ENCODE measurements at places on chromosomes 3 and 15.
A peak's percentile ranks its signal among the peaks of the same experiment; 100 is the strongest.

DNA sequence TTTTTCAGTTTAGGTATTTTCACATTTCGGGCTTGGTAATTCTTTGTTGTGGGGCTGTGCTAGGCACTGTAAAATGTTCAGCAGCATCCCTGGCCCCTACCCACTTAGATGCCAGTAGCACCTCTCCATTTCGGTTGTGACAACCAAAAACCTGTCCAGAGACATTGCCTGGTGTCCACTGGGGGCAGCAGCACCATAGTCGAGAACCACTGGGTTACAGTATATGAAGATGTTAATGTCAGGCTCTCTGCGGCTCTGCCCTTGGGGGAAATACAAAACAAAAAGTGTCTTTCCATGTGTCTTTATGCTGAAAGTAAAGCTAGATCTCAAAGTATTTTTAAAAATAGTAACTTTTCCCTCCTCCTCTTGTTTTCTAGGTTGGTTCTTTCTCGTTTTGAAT, 177.2 kb downstream of the ITPR1 start:
- DNase-seq: no peak

DNA sequence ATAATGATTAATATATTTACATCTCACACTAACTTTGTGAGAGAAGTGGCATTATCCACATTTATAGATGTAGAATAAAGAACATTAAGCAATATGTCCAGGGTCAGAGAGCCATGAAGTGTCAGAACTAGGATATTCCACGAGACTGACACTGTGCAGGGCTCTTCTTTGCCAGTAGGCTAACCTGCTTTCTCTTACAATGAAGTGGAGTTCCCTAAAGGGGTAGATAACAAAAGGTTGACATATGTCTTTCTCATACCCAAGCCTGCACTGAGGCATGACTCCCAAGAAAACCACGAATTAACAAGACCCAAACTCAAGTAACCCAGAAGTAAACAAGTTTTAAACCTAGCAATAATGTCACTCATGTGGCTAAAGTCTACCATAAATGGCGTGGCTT, 191.5 kb upstream of the SLC2A2 start:
- no peak for DNase-seq

- DNase-seq: no peak
Measured at GRCh38 chr3:178754852-178755510, 218.7 kb downstream of the KCNMB2 start.

DNA sequence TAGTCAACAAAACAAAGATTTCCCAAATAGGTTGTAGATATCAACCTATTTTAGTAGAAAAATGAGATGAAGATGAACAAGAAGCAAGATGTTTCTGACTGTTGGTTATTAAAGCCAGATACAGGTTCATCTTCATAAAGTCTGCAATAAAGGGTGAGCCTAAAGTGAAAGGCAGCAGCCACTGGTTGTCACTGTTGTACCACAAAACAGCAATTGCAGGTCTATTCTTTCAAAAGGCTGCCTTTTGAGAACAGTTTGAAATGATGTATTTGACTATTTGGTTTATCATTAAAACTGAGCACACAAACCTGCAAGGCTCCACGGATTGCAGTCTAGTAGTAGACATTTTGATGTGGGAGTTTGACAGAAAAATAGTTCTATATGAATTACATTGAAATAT, 543.4 kb downstream of the GBE1 start:
- DNase-seq: no peak

- no peak for DNase-seq
Measured at GRCh38 chr3:149215515-149215914, 6.1 kb downstream of the CP start.

GRCh38 chr3:1955750-1956149, 142.9 kb upstream of the CNTN4 start:
- DNase-seq: no peak

DNA sequence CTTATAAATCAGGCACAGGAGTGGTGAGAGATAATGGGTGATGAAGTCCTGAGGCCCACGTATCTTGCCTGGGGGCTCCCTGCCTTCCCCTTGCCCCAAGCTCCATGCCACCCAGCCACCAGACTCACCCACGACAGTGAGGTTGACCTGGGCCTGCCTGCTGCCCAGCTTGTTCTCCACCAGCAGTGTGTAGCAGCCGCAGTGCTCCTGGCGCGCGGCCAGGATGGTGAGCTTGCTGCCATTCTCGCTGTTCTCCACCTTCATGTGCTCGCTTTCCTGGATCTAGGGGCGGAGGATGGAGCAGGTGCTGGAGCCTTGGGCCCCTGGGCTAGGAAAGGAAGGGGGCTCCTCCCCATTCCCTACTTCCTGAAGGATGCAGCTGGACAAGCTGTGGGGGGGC, 79.1 kb upstream of the HACD2 start:
- no peak for DNase-seq

DNA sequence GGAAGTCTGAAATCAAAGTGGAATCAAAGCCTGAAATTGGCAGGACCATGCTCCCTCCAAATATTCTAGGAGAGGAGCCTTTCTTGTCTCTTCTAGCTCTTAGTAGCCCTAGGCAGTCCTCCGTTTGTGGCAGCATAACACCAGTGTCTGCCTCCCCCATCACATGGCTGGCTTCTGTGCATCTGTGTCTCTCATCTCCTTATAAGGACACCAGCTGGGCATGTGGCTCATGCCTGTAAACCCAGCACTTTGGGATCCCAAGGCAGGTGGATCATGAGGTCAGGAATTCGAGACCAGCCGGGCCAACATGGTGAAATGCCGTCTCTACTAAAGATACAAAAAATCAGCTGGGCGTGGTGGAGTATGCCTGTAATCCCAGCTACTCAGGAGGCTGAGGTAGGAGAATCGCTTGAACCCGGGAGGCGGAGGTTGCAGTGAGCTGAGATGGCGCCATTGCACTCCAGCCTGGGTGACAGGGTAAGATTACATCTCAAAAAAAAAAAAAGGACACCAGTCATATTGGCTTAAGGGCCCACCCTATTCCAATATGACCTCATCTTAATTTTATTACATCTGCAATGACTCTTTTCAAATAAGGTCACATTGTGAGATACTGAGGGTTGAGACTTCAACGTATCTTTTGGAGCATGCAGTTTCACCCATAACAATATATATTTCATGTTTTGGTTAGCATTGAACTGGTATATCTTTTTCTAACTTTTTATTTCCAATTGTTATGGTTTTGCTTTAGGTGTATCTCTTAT, 148.0 kb upstream of the TPM1 start:
- no peak for DNase-seq

GRCh38 chr15:90232196-90232595, 1.5 kb downstream of the CIB1 start:
- no peak for DNase-seq

DNA sequence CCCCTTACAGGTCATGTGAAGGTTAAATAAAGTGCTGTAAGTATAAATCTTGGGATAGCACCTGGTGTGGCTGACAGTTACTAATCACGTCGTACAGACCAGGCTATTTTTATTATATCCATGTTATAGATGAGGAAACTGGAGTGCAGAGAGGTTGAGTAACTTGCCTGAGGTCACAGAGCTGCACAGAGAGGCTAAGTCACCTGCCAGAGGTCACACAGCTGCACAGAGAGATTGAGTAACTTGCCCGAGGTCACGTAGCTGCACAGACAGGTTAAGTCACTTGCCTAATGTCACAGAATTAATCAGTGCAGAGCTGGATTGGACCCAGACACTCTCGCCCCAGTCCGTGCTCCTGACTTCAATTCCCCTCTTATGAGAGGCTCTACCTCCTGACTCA, 171.5 kb downstream of the NUP210 start:
- DNase-seq: no peak

DNA sequence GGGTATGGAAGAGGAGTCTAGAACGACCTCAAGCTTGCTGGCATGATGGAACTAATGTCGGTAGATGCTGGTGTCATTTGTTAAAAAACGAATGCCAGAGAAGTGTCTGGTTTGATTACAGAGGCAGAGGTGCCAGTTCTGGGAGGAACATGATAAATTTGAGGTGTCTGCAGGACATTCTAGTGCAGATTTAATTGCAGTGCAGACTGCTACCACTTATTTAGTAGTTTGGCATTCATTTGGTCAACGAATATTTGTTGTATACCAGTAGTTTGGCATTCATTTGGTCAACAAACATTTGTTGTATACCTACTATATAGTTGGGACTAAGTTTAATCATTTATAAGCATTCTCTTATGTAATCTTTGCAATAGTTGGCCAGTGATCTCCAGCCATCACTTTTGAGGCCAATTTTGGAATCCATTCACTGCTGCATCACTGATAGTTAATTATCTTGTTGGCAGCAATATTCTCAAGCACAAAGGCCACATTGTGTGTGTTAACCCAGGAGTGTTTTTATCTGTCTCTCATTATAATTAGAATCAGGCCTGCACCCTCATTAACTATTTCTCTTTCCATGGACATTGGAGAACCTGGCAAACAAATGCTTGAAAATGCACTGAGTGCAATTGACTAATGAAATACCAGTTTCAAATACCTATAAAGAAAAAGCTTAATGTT, 19.5 kb upstream of the TGFBR2 start:
- DNase-seq: no peak

DNA sequence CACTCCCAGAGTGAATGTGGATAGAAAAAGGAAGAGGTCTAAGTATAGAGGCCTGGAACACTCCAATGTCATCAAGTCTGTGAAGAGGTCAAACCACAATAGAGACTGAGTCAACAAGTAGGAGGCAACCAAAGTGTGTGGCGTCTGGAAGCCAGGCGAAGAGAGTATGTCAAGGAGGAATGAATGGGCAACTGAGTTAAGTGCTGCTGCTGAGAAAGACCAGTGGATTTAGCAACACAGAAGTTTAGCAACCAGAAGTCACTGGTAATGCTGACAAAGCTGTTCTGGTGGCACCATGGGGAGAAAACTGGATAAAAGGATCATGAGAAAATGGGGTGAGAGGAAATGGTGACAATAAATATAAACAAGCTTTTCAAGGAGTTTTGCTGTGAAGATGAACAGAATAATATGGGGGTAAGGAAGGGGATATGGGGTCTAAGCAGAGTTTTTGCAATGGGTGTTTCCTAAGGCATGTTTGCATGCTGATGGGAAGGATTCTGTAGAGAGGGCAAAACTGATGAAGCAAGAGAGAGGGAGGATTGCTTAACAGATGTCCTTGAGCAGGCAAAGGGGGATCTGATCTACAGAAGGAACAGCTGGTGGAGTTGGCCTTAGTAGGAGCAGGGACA, 38.4 kb downstream of the PCOLCE2 start:
- DNase-seq: peak; percentile 89

DNA sequence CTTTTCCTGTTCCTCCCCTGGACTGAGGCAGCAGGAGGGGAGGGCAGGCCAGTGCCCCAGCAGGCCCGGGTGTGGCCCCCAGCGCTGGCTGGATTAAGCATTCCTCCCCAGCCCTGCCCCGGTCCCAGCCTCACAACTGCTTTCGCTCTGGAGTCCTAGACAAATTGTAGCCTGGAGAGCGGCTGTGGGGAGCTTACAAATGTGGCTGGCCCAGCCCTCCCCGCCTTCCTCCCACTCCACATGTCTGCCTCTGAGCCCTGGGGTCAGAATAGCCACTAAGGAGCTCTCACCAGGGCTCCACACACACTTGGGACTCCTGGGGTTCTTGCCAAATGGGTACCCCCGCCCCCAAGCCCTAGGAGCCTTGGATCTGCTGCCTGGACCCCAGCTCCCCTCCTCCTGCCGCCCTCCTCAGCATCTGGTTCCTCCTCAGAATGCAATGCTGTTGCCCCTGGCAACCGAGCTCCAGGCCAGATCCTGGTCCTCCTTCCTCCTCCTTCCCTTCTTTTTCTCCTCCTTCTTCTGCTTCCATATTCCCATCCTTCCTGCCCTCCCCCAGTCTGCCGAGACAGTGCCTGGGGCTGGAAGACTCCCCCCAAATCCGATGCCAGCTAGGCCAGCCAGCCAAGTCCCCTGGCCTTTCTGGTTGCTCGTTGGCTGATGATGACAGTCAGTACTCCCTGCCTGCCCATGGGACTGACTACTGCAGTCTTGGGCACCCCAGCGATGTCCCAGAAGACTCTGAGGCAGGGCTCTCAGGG, 91.1 kb downstream of the LINGO1 start:
- DNase-seq: no peak

DNA sequence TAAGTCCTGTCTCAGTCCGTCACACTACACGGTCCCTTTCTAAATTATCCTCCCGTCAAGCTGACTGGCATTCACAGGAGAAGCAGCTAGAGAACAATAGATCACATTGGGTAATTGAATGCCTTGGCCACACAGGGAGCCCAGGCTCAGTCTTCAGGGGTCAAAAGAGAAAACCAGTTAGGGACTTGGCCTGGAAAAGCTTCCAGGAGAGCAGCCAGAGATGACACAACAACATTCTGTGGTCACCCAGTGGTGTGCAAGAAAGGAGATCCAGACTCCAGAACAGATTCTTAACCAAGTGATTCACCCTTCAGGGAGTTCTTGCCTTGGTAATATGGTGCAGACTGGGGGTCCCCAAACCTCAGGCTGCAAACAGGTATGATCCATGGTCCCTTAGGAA, 15.9 kb downstream of the ARHGAP31 start:
- peak; percentile 96 for DNase-seq

GRCh38 chr15:92883163-92883875, 16.8 kb upstream of the CHD2 start:
- no peak for DNase-seq

- no peak for DNase-seq
Measured at GRCh38 chr15:43186003-43186353, 775 bp downstream of the CCNDBP1 start.

- DNase-seq: no peak
Measured at GRCh38 chr3:41363830-41364523, 164.7 kb downstream of the CTNNB1 start.

Data from non-pigmented ciliary epithelial cell (primary cell).